ENCODE measurements at places on chromosomes 2 and 18.
A peak's percentile ranks its signal among the peaks of the same experiment; 100 is the strongest.

GRCh38 chr2:168525020-168525419 is 68.9 kb downstream of the CERS6 start:
- no peak for DNase-seq

DNA sequence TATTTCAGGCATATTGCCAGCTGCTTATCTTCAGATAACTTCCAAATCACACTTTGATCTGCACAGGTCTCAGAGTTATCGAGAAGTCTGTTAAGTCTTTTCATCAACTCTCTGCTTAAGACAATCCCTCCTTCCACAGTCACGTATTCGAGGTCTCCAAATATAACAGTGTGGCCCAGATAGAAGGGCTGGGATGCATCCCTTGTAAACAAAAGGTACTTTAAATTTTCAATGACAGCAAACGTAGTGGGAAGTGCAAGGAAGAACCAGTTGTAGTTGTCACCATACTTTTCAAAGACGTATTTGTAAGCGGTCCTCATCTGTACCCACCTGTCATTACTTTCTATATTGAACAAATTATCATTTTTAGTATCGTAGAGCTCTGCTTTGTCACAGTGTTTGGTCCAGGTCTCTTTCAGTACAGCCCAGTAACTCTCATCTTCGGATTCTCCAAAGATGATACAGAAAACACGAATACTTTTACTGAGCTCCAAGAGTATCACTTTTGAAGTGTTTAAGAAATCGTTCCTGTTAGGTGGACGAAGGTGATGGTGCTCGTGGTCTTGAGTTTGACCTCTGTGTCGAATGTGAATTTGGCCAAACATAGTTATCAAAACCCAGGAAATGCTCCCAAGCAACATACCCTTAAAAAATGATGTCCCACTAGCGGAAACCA is 445 bp downstream of the C1GALT1C1L start:
- no peak for DNase-seq

DNA sequence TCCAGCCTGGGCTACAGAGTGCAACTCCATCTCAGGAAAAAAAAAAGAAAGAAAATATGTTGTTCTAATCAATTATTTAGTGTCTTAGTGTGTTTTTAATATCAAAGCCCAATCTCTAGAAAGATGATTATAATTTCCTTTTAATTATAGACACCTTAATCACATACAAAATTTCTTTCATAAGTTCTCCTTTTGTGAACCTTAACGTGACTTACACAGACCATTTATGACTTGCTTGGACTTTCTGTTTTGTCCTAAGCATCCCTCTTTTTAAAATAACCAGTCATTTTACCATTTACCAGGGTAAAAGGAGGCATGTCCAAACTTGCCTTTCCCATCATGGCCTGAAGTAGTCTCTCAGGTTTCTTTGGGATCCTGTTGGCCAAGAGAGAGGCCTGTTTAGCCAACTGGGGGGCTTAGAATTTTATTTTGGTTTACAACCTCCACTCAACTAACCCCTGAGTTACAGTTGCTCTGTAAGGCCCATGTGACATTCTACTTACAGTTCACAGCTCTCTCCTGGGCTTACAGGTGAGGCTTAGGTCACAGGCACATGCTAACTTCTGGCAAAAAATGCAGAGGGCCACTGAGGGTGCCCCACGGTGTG is 23.9 kb upstream of the GPR155 start:
- DNase-seq: no peak

GRCh38 chr2:54149638-54150441 is 34.4 kb downstream of the ACYP2 start:
- no peak for DNase-seq

DNA sequence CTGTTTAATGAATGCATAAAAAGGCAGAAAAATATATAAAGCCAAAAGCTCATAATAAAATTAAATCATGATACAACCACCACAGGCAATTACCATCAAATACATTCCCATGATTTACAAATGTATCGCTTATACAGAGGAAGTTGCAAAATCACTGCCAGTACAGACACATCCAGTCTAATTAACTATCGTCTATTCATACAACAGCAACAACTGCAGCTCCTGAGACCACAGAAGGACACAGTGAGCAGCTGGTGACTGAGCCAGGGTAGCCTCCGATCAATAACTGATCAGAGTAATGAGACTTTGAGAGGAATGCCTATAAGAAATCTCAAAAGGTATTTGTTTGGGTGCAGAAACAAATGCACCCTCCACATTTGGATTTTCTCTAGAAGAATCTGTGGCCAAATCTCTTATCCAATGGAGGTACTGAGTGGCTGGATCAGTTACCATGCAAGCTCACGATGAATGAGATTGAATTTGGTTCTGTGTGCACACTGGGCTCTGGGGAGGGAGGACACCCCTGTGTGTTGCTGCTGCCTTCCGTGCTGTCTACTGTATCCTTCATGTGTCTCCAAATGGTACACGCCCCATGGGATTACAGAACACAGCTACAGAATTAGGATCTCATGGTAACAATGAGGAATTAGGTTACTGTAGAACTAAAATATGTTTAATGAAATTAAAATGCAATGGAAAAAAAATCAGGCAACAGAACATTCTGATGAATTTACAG is 119.6 kb downstream of the MBP start:
- no peak for DNase-seq

DNA sequence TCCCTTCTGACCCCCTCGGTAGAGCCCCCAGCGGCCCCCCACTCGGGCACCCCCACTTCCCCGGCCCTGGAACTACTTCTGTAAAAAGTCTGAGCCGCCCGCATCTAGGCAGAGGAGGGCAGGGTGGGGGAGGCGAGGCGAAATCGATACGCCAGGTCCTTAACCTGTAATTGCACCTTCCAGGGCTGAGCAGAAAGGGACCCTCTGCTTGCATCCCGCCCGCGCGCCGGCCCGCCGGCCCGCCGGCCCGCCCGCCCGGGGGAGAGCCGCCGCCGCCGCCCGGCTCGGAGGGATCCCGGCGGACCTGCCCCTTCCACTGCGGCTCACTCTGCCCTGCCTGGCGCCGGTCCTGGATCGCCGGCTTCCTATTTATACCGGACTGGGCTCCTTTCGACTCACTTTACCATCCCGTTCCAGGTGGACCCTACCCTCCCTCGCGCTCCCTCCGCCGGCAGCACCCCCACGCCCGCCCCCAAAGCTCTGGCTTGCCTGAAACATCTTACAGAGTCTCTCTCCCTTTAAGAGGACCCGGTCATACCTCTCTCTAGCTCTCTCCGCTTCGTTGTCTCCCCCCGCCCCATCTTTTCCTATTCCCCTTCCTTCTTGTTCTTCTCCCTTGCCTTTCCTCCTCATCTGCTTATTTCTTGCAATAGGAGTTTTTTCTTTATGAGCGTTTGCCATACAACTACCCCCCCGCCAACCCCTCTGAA is 797 bp downstream of the KLHL14 start:
- no peak for DNase-seq

- no peak for DNase-seq
These were observed 108.1 kb downstream of the ADCYAP1 start for GRCh38 chr18:1012775-1013174.

GRCh38 chr2:197254776-197255530 is 55.6 kb downstream of the ANKRD44 start:
- DNase-seq: no peak

GRCh38 chr2:137947728-137948336 is 16.4 kb upstream of the HNMT start:
- no peak for DNase-seq

- no peak for DNase-seq
These were observed 50.2 kb downstream of the PLEKHB2 start for GRCh38 chr2:131155208-131155855.

- DNase-seq: no peak
These were observed 2.2 kb downstream of the TMEM18 start for GRCh38 chr2:675051-675450.

GRCh38 chr2:166157578-166157977 is 29.8 kb upstream of the SCN1A start:
- no peak for DNase-seq

- peak; percentile 33 for DNase-seq
These were observed 478.2 kb downstream of the ARHGAP15 start for GRCh38 chr2:143607231-143608062.

DNA sequence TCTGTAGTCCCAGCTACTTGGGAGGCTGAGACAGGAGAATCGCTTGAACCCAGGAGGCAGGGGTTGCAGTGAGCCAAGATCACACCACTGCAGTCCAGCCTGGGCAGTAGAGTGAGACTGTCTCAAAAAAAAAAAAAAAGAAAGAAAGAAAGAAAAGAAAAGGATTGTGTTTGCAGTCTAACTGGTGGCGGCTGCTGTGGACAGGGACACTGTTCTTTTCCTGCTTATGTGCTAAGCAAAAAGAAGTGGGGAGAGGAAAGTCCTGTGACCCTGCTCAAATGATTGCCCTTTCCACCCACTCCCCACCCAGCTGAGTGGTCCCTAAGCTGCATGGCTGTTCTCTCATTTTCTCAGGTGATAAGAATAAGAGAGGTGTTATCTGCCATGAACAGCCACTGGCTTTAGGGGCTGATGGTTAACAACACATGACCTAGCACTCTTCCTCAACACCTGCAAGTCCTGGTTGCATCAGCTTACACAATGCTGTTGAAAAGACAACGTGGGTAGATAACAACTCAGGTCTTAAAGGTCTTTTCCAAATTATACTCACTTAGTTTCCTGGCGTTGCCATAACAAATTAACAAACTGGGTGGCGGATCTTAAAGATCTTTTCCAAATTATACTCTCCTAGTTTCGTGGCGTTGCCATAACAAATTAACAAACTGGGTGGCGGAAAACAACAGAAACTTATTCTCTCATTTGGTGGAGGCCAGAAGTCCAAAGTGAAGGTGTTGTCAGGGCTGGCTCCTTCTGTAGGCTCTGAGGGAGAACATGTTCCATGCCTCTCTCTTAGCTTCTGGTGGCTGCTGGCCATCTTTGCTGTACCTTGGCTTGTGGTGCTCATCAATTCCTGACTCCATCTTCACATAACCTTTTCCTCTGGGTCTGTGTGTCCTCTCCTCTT is 90.3 kb upstream of the RTN4 start:
- DNase-seq: no peak

DNA sequence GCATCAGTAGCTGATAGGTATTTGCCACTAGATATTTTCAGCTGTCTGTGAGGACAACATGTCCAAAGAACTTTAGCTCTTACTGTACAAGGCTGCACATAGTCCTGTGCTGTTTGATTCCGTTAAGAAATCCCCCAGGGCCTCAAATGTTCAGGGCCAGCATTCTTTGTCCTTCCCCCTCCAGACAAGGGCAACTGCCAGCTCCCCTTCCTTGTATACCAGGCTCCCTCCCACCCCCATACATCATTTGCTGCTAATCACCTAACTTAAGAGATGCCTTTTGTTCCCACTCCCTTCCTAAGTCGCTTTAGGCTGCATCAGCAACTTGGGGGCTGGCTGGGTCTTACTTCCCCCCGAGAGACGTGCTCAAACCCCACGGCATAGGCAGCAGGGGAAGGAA is 138.7 kb downstream of the CDH20 start:
- no peak for DNase-seq

DNA sequence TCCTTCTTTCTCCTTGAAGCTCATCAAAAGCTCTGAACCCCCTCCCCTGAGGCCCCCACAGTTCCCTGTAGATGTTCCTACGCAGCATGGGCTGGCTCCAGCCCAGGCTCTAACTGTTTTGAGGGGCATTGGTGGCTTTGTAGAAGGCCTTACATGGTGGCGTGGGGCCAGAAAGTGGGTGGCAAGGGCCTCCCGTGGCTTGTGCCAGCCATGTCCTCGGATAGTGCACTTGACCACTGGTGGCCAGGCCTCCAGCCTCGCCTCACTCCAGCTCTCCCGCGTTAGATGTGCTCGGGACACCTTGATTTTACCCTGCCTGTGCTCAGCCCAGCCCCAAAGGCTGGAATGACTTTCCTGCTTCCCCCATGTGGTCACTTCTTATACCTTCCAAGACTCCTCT is 92.9 kb downstream of the TWIST2 start:
- DNase-seq: no peak

GRCh38 chr2:30894498-30895119 is 87.4 kb upstream of the CAPN13 start:
- DNase-seq: no peak

DNA sequence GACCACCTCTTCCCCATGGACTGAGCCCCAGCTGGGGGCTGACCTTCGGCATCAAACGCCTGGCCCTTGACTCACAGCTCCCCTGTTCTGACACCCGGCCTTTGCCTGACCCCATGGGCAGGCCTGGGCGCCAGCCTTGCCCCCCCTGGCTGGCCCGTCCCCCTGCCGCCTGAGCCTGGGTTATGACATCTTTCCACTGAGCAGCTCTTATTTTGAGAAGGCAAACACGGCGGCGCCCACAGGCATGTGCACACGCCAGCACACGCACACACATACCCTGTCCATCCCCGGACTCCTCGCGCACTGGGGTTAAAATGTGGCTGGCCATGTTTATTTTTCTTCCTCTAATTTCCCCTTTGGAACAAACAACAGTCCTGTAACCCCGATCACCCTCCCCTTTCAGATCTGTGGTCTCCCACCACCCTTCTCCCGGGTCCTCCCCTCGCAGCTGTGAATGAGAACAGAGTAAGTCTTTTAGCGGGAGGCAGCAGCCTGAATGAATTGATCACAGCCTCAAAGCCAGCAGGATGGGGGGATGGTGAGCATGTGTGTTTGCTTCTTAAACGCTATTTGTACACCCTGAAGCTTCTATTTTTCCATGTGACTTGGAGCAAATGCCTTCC is 11.8 kb upstream of the ATOH8 start:
- peak; percentile 94 for DNase-seq

- DNase-seq: no peak
These were observed 41.6 kb downstream of the PUM2 start for GRCh38 chr2:20309001-20309400.

DNA sequence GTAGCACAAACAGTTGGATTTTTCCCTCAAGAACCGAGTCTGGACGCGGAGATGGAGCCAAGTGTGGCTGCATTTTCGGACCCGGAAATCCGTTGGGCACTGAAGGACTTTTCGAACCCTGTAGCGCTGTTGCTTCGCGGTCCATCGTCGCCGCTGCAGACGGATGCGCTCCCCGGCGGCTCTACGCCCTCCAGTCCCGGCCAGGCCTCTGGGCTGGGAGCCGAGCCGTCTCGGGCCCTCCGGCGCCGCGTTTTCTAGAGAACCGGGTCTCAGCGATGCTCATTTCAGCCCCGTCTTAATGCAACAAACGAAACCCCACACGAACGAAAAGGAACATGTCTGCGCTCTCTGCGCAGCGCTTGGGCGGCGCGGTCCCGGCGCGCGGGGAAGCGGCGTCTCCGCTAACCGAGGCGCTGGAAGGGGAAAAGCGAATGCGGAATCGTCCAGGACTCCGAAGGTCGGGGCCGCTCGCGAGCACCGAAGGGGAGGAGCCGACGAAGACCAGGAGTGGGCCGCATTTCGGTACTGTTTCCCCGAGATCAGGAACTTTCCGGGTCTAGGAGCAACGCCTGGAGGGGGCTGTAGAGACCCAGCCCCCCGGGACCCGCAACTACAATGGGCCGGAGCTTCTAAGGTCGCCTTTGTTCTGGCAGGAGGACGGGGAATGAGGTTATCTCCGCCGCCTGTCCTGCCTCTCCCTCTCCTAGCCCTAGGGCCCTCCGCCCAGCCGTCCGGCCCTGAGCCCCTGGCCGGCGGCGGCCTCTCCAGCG is 3.2 kb downstream of the EMX1 start:
- peak; percentile 37 for DNase-seq

Data from NCI-H2227 treated with DMSO at 0.1 percent for 48 hours (cell line).